H9 (cell line): ENCODE measurements at places on chromosomes 12 and 14.

DNA sequence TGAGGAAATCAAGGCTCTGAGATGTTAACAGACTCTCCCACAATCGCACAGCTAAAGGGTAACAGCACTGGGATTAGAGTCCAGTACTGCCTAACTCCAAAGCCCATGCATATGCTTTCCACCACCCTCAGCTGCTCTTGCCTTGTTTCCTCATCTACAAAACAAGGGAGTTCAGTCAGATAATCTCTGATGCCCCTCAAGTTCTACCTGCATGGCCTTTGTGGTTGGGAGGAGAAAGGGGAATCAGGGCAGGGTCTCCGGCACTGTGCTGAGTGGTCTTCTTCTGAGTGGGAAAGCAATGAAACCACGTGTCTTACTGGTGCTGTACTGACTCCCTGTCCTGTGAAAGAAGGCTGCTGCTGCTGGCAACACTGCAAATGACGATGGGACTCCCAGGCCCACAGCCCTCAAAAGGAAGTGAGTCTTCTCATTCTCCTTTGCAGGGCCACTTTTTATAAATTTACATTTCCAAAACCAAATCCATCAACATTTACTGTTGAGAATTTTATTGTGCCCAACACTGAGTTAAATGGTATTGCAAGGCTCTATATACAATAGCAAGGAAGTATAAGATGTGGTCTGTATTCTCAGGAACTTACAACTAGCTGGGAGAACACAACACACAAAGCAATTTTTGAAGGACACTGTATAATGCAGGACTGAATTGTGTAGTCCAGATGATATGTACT lies 19.7 kb upstream of the DUSP16 start:
- DNase-seq: no peak

- no peak for DNase-seq
Measured at GRCh38 chr12:89357297-89357730, 5.0 kb upstream of the DUSP6 start.

DNA sequence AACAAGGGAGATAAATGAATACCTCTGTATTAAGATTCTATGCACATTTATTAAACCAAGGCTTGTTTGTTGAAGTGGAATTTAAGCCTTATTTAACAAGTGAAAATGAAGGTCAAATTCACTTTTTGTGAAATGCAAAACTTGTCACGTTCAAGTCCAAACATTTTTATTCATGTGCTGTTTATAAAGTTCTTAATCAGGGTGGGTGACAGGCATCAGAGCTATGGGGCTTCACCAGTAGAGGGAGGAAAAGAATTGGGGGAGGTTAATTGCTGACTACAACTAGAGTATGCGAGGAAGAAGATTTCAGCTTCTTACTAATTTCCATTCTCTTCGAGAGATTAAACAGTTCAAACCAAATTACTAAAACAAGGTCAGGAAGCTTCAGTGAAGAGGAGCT lies 9.7 kb downstream of the MOK start:
- DNase-seq: no peak

- DNase-seq: peak; percentile 35
Measured at GRCh38 chr14:79279645-79280597, 931.4 kb downstream of the DIO2 start.

DNA sequence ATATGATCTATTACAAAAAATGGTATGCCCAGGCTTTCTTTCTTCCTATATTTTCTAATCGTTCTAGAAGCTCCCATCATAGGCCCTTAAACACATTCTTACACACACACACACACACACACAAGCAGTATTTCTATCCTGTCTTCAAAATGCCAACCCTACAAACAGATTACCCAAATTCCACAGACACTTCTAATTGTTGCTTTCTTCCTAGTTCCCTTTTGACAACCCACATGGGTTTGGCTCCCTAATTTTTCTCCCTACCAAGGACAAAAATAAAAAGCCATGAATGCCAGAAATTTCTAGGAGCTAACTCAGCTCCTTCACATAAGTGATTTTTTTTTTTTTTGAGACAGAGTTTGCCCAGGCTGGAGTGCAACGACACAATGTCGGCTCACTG lies 60.3 kb upstream of the NTF3 start:
- no peak for DNase-seq

GRCh38 chr12:22539055-22539454 lies 5.3 kb downstream of the C2CD5 start:
- DNase-seq: no peak
